Fibroblast of skin of right biceps (primary cell): ENCODE measurements at places on chromosomes 12 and 14.

DNA sequence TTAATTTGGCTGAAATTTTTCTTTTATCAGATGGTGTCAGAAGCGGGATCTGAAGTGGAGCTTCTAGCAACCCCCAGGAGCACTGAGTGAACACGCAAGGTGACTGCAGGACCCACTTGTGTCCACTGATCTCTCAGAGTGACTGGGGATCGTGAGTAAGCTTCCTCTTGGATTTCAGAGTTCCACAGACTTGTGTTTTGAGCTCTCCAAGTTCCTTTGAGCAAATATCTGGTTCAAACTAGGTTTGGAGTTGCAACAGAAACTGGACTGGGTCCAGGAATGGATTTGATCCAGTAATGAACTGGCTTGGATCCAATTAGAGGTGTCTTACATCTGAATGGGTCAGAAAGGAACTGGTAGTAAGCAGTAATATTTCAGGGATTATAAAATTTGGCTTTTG, 24.7 kb upstream of the B4GALNT1 start:
- no peak for DNase-seq

DNA sequence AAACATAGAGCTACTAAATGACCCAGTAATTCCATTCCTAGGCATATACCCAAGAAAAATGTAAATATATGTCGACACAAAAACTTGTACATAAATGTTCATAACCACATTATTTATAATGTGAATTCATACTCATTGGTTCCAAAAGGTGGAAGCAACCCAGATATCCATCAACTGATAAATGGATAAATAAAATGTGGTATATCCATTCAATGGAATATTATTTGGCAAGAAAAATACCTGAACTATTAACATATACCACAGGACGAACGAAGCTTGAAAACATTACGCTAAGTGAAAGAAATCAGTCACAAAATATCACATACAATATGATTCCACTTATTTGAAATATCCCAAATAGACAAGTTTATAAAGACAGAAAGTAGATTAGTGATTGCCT, 99.0 kb upstream of the SOX5 start:
- no peak for DNase-seq

- no peak for DNase-seq
Observed at GRCh38 chr12:25005376-25005775, 56.5 kb upstream of the BCAT1 start.

DNA sequence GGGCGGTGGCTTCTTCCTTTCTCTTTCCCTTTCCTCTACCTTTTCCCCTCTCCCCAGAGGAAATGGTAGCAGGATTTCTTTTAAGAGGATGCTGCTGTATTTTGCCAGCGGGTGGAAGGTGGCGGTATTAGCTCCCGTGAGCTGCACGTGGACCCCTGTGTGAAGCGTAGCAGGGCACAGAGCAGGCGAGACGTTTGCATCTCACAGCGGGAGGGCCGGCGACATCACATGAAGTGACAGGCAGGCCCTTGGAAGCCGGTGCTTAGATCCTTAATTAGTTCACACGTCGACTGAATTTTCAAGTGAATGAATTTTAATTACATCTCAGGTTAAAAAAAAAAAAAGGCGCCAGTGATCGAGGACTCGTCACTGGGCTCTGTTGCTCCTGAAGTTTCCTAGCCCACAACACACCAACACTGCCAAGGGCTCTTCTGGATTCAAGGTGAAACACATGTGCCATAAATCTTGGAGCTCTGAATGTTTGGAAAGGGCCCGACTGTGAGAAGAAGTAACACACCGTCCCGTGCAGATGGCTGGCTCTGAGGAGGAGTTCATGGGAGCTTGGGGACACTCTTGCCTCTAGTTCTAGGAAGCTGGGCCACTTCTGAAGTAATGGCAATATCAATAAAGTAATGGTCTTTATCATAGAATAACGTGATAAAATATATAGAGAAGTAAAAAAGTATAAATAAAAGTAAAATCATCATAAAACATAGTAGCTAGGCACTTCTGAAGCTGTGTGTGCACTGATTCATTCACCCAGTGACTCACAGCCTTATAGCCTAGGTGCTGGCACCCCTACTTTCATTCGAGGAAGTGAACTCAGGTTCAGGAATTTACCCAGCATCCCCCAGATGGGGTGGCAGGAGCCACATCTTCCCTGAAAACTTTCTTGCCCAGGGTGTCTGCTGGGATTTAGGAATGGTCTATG, 75.3 kb downstream of the AACS start:
- DNase-seq, result peak; percentile 82

- DNase-seq, result peak; percentile 88
Observed at GRCh38 chr12:106248312-106248845, 559 bp upstream of the CKAP4 start.

GRCh38 chr12:129901254-129901653, 2.6 kb downstream of the TMEM132D start:
- DNase-seq, result peak; percentile 58

DNA sequence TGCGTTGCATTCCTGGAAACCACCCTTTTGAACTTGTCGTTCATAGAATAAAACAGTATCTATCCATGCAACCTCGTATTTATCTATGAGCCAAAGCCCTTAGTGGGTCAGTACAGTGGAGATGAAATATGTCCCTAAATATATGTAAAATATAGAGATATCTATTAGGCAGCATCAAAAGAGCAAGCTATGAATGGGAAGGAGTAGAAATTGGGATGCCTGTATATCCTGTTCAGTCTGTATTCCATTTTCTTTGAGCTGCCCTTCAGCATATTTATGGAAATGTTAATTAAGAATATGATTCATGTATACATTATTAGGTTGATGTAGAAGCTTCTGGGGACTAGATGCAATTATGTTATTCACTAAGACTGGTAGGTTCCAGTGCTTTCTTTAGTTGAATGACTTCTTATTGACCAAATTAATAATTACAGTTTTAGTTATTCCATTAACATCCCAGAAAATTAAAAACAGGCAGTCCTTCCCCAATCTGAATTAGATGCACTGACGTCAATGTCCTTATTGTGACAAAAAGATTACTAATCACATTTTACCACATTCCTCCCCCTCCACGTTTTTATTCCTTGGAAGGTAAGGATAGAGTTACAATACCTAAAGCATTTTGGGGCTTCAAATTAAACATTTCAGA, 11.9 kb upstream of the FRMD6 start:
- DNase-seq, result no peak

- no peak for DNase-seq
Observed at GRCh38 chr14:72751276-72752033, 142.4 kb downstream of the DPF3 start.

DNA sequence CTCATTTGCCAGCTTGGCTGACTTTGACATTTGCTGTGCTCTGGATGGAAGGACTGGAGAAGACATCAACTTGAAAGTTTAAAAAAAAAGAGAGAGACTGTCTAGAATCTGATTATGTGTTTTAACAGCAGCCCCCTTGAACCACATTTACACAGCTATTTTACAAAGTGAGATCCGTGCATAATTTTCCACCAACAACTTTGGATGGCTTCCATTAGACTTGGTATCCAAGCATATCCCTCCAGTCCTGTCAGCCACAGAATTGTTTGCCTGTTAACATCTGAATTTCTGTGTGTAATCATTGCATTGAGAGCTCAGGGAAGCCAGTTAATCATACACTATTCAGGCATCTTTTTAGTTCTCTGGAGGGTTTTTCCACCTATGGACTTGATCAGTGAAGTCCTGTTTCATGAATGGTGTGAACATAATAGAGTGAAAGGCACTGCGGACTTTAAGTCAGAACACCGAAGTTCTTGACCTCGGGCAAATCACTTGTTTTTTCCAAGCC, 93.7 kb downstream of the SAMD4A start:
- DNase-seq, result no peak

GRCh38 chr14:51879170-51879569, 18.8 kb downstream of the GNG2 start:
- DNase-seq, result no peak

DNA sequence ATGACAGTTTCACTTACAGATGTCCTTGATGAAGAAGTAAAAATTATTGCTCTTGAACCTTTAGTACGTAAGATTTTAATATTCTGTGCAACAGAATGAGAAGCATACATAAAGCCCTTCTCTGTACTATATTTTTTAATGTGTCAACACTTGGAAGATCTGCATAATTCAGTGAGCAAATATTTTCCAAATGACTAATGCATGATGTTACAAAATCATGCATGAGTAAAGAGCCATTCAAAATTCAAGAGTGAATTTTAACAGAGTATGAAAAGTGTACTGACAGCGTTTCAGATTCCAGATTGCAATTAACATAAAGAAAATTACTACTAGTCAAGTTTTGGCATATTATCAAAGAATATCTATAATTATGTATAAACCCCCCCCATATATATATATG, 101.4 kb upstream of the BBS10 start:
- peak; percentile 79 for DNase-seq

- no peak for DNase-seq
Observed at GRCh38 chr14:23252420-23253333, 14.9 kb downstream of the RNF212B start.

DNA sequence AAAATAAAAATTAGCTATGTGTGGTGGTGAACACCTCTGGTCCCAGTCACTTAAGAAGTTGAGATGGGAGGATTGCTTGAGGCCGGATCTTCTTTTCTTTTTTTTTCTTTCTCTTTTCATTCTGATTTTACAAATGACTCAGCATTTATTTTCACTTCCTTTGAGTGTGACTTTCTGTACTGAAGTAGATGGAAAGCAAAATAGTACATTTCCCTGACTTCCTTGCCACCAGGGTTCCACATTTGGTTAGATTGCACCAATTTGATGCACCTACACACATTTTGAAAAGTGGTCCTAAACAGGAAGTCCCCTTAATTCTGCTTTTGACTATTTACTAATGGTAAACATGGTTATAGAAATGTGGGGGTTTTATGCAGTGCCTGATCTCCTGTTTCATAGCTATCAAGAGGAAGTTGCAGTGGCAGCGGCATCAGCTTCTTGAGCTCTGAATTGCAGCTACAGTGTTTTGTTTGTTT, 13.0 kb upstream of the LEMD3 start:
- no peak for DNase-seq

GRCh38 chr12:47560415-47560814, 145.4 kb downstream of the RPAP3 start:
- no peak for DNase-seq

DNA sequence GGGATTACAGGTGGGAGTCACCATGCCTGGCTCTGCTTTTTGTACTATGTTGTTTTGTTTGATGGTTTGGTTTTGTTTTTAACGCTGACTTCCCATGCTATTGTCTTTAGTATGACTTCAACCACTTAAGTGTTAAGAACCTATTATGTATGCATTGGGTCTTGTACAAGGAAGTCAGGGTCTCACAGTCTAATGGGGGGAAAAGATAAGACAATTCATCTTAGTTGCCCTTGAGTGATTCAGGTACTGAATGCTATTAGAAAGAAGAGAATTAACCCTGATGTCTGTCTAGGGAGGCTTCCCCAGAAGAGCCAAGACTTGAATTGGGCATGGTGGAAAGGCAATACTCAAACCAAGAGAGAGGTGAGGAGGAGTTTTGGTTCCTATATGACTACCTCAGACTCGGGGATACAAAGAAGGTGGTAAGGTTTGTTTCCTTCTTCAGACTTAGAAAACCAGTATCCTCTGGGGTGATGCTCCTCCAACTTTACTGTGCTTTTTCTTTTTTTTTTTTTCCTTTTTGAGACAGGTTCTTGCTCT, 64.6 kb downstream of the SUSD6 start:
- DNase-seq, result no peak

- DNase-seq, result no peak
Observed at GRCh38 chr12:111250251-111250881, 118.5 kb downstream of the PHETA1 start.

DNA sequence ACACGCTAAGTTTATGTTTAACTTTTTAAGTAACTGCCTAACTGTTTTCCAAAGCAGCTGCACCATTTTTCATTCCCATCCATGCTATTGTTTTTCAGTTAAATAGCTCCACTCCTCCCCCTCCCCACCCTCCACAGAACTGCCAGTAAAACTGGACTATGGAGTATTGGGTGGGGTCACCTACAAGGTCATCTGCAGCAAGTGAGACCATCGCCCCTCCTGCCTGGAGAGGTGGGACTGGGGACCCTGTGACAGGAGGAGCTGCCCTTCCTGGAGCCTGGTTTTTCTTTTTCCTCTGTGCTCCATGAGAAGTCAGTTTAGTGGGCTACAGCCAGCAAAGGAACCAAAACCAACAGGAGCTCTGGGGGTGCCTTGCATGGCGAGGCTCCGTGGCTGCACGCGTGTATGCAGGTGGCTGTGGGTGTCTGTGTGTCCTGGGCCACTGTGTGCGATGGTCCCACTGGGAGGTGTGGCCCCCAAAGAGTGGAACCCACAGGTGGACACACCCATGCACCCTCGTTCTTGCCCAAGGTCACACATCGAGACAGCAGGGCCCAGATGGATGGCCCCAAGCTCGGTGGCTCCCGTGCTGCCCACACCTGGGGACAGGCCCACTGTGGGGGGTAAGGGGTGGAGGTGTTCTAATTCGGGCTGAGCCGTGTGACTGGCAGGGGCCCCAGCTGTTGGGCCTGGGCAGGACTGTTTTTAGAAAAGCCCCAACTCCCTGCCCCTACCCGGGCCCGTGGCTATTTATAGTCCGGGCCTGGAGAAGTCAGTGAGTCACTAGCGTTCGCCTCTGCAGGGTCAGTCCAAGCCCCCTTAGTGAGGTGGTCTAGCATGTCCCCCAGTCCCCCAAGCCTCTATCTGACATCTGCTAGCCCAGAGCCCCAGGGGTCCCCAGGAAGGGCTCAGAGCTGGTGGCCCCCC, 2.3 kb upstream of the ADSS1 start:
- DNase-seq, result no peak

DNA sequence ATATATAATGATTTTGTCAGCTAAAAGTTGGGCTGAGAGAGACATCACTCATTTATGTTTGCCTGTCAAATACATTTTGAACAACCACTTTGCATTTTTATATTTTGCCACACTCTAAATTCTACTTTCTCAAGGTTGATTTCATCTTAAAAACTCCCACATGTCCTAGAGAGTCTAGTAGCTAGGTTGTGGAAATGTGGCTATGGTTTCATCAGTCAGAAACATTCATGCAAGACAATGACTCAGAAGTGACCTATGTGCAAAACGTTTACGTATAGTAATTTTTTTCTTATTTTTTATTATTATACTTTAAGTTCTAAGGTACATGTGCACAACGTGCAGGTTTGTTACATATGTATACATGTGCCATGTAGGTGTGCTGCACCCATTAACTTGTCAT, 27.4 kb upstream of the PRKD1 start:
- peak; percentile 26 for DNase-seq

GRCh38 chr12:3629057-3629830, 123.7 kb downstream of the CRACR2A start:
- no peak for DNase-seq
